H1 (cell line): ENCODE measurements at places on chromosomes 11 and 22.
A peak's percentile ranks its signal among the peaks of the same experiment; 100 is the strongest.

DNA sequence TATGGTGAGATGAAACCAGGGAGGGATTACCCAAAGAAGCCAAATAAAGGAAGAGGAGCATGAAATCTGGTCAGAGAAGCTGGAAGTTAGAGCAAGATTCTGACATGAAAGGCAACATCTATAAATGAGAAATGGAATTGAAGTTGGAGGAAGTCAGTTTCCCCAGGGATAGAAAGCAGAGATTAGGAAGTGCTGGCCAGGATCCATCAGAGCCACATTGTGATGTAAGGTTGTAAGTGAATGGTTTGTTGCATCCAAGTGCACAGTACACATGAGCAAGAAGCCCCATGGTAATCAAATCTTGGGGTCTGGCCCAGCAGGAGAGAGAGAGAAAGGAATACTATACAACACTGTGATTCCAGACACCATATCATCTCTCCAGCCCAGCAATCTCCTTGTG lies 6.6 kb upstream of the NLRP10 start:
- DNase-seq: no peak

DNA sequence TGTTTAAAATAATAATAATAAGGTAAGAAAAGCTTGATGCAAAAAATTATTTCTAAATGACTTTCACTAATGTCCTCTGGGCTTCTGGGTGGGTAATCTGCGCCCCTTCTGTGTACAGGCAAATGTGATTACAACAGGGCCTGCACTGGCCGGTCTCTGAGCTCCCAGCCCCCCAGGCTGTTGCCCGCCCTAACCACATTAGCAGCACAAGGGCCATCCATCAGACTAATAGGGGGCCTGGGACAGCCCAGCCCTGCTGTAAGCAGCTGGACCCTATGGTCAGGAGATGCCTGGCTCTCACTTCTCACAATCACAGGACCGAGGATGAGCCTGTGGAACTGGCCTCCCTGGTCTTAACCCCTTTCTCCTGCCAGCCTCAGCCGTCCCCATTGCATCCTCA lies 388.4 kb downstream of the BUD13 start:
- no peak for DNase-seq

- no peak for DNase-seq
Measured at GRCh38 chr22:21000207-21000986, 1.5 kb downstream of the THAP7 start.

DNA sequence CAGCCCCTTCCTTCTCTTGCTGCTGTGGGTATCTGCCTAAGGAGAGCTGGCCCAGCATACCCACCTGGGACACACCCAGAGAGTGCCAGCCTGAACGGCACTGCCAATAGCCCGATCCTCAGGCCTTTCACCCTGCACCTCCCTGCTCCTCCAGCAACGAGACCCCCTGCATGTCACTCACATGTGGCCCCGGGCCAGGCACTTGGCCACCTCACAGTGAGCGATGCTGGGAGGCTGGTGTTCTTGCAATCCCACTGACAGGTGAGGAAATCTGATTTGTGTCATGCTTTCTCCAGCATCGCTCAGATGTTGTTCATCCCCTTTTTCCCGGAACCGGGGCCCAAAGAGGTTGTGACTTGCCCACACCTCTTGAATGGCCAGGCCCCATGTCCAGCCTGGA lies 20.5 kb downstream of the DAGLA start:
- DNase-seq: no peak

- no peak for DNase-seq
Measured at GRCh38 chr11:62542750-62543567, 3.6 kb downstream of the AHNAK start.

DNA sequence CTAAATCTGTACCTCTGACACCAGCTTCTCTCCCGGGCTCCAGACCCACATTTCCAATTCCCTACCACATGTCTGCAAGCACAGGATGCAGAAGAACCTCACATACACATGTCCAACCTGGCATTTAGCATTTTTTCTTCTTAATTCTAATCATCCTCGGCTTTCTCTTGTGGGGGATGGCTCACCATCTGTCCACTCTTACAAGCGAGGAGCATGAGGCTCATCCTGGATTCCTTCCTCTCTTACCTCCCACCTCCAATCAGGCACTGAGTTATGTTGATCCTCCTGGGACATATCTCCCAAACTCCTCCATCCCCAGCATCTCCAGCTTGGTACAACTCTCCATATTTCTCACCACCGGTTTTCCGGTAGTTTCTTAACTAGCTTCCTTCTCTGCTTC lies 149.8 kb upstream of the LARGE1 start:
- DNase-seq: no peak

DNA sequence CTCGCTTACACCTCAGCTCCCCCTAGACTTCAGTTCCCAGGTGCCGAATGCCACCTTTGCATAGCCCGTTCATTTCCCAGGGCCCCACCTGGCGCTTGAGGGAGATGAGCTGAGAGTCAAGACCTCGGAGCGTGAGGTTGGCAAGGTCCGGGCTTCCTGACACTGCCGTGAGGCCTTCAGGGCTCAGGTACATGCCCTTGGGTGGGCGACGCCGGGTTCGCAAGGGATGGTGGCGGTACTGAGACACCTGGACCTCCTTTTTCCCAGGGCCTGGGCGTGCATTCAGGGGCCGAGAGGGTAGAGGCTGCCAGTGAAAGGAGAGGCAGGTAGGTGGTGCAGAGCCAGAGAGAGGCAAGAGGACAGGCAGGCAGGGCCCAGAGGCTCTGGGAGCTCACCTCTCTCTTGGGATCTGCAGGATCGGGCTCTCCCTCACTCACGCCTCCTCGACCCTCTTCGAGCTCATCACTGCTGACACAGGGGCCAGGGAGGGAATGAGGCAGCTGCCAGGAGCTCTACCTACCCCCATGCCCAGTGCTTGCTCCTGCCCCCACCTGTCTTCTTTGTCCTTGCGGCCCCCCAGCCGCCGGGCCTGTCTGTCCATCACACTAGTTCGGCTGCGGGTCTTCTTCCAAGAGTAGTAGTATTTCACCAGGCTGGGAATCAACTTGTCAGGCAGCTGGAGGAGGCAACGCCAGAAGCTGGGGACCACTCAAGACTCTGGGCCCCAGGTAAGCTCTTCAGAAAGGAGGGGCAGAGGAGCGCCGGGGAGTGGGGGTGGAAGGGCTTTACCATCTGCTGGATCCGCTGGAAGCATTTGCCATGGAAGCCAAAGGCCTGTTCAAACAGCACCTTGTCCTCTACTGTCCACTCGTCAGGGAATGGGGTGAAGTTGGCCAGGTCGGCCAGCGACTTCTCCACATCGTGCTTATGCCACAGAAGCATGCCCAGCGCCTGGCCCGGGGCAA lies 2.8 kb downstream of the RCOR2 start:
- no peak for DNase-seq

DNA sequence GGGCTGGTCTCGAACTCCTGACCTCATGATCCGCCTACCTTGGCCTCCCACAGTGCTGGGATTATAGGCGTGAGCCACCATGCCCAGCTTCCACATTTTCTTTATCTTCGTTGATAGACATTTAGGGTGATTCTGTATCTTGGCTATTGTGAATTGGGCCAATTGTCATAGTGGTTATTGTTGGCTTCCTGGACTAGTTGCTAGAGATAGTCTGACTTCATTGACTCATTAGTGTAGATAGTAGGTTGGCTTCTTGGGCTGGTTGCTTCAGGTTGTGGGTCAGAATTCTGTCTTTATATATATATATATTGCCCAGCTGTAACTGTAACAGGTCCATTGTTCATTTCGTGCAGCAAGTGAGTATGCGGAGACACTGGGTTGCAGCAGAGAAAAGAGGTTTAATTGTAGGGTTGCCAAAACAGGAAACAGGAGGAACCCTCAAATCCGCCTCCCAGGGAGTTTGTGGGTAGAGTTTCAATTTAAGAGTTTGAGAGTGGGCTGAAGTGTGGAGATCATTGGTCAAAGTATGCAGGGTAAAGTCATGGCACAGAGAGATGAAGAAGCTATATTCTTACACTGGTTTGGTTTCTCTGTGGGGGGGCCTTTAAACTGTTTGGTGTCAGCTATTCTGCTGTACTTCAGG lies 22.0 kb downstream of the ATG13 start:
- no peak for DNase-seq

- DNase-seq: no peak
Measured at GRCh38 chr11:111796696-111797095, 30.5 kb upstream of the PPP2R1B start.

- DNase-seq: no peak
Measured at GRCh38 chr11:95432714-95433503, 201.9 kb upstream of the SESN3 start.

- no peak for DNase-seq
Measured at GRCh38 chr11:5521540-5521939, 5.0 kb upstream of the UBQLNL start.

- DNase-seq: no peak
Measured at GRCh38 chr11:131481971-131482370, 111.6 kb downstream of the NTM start.

- DNase-seq: no peak
Measured at GRCh38 chr11:70111269-70112016, 33.3 kb downstream of the ANO1 start.

GRCh38 chr11:76698321-76699043 lies 27.9 kb upstream of the LRRC32 start:
- DNase-seq: peak; percentile 79

DNA sequence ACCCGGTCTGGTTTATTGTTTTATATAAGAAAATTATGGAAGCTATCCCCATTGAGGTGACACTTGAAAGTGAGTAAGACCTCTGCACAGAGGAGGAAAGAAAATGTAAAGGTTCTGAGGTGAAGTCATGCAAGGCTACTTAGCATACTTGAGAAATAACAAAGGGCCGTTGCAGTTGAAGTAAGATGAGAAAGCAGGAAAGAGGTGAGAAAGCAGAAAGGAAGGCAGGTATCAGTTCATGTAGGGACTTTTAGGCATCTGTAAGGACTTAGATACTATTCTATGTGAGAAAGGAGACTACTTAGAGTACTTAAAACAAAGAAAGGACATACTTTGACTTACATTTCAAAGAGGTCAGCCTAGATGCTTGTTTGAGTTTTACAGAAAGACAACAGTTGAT lies 84.7 kb downstream of the CASP12 start:
- DNase-seq: no peak

GRCh38 chr22:46569848-46570695 lies 32.7 kb upstream of the CELSR1 start:
- no peak for DNase-seq

DNA sequence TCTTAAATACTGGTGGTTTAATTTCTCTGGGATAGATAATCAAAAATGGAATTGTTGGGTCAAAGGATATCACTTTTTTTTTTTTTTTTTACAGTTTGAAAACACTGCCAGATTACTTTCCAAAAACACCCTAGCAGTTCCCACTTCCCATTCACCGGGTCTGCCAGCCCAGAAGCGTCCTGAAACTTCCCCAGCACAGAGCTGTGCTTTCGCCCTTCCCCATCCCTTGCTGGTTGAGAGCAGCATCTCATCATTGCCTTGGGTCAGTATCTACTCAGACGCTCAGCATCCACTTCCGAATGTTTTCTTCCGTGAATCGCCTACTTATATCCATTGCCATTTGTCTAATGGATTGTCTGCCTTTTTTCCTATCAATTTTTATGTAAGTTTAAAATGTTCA lies 5.5 kb downstream of the CERK start:
- DNase-seq: no peak

- no peak for DNase-seq
Measured at GRCh38 chr22:35960854-35961253, 67.8 kb downstream of the RBFOX2 start.

DNA sequence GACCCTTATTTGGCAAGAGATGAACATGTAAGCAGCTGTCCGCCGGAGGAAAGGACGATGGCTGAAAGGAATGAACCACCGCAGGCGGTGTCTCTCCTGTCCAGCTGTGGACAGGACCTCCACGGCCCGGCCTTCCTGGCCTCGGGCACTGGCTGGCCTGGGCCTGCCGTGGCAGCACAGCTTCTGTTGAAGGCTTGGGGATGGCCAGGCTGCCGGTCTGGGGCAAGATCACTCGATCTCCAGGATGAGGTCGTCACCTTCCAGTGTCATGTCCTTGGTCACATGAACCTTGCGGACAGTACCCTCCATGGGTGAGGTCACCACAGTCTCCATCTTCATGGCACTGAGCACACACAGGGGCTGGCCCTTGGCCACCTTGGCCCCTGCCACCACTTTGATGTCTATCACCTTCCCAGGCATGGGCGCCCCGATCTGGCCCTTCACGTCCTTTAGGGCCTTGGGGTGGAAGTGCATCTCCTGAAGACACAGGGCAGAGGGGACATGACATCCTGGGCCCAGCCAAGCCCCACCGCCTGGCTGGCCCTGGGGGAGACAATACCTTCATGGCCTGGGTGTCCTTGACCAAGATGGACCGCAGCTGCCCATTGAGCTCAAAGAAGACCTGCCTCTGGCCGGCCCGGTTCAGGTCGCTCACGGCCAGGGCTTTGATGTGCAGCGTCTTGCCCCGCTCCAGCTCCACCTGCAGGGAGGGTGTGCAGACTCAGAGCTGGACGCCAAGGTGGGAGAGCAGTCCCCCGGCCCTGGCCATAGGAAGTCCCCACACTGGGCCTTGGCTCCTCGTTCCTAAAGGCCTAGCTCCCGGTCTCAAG lies 5.6 kb downstream of the RCE1 start:
- no peak for DNase-seq

DNA sequence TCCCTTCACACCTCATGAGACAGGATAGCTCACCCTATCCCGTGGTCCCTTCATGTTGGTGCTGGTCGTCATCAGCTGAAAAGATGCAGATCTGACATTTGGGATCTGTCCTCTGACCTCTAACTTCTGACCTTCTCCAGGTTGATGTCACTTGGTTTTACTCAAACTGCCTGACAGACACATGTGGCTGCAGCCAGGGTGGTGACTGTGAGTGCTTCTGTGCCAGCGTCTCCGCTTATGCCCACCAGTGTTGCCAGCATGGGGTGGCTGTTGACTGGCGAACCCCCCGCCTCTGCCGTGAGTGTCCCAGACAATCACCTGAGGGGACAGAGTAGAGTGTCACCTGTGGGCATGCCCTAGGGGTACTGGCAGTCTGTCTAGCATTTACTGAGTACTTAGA lies 49.7 kb downstream of the OTOG start:
- DNase-seq: no peak

DNA sequence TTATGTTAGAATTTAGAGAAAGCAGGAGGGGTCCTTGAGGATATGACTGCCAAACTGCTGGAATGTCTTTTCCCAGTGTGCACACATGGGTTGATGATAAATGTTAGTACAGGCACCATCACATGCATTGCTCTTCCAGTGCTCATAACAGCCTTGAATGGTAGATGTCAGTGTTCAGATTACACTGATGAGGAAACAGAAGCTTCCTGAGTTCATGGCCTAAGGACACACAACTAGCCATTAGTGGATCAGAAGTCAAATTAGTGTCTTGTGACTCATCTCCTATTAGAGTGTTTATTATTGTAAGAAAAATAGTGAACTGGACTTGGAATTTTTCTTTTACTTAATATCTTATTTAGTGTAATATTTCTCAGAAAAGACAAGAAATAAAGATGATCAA lies 241.5 kb downstream of the DDX10 start:
- no peak for DNase-seq

GRCh38 chr11:79400717-79401330 lies 40.0 kb downstream of the TENM4 start:
- no peak for DNase-seq

- no peak for DNase-seq
Measured at GRCh38 chr22:32539631-32540421, 65.2 kb downstream of the FBXO7 start.
